ENCODE measurements at places on chromosomes 3 and 15.

DNA sequence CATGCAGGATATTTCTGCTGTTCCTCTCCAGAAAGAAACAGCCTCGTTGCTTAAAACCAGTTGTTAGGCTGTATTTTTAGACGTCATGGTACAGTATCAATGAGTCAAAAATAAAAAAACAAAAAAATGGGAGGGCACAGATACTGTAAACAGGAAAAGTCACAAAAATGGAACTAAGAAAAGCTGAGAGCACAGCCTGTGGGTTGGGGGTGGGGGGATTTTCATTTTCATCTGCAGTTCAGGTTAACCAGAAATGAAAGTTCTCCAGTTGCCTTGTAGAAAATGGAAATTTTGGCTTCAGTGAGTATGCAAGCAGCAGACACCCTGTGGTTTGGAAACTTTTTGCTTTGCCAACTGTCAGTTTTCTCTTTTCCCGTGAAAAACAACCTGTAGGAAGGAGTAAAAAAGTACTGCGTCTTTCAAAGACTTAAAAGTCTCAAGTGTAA, 59.0 kb downstream of the FRMD4B start:
- DNase-seq, result no peak

DNA sequence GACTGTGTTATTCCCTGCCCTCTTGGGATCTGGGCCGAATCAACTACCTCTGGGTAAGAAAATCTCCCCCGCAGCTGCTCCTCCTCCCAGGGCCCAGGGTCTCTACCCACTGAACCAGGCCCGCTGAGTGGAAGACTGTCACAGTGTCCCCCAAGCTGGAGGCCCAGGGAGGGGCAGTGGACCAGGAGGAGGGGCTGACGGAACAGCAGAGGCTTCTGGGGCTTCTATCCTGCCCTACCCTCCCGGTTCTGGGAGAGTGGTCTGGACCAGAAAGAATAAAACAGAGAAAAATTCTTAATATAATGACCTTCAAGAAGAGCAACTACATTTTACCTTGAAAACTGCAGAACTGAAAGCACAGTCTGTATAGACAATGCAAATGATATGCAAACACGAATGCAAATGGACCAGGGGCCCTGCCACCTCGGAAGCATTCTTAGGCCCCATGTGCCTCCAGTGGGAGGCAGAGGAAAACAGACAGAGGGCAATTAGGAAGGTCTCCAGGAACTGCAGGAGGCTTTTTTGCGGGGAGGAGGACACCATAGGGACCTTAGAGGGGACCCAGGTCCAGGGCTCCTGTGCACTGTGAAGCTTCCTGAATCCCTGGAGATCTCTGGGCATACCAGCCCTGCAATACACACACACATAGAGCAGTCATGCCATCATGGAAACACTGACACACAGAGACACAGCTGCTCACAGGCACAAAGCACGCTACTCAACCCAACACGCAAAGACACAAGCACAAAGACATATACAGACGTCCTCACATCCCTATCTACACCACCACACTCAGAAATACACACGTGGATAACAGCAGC, 12.3 kb downstream of the MEGF11 start:
- no peak for DNase-seq

DNA sequence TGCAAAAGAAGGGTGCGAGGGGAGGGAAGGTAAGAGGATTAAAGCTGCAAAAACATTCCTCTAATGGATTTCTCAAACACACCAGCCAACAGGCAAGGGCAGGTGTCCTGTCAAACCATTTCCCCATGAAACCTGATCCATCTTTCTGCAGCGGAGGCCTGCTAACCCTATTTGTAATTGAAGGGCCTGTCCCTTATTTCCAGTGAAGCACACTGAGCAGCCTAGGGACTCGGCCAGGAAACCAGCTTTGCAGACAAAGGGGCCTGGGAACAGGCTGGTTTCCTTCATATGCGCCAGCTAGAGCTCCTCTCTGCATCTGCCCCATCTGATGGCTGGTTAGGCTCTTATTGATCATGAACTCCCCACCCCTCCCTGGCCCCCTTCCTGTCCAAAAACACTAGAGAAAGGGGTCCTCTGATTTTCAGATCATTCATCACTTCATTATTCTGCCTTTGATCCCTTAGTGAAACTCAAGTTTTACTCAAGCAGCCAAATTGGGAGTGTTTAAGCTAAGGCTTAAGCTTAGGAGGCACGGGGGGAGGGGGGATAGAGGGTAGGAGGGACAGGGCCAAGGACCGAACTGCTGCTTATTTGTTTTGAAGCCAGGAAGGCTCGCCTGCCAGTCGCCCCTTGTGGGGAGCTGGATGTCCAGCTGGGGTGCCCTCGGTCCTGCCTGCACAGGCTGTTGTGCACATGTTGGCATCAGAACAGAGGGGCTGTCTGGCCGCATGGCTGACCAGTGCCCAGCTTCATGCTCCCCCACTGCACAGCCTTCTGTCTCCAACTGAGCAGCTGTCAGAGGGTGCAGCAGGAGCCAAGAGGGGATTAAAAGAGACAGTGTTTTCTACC, 53.1 kb downstream of the BOC start:
- DNase-seq, result no peak

DNA sequence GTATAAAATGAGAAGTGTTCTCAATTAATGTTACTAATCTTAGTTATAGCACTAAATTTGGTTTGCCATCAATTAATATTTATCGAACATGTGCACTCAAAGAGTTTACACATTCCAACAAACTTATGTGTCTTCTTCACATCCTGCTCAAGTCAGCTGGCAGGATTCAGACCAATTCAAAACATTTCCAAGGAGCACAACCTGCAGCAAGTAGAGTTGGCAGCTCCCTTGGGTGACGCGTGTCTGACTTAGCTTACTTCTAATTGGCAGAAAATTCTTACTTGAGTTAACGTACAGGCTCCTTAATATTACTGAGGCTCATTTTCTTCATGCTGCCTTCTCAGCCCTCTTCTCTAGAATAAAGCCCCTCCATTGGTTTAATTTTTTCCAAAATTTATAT, 110.4 kb upstream of the PFN2 start:
- DNase-seq, result no peak

GRCh38 chr3:46469680-46470357, 5.1 kb upstream of the LTF start:
- no peak for DNase-seq

- DNase-seq, result no peak
These were observed 565.0 kb downstream of the MAGI1 start for GRCh38 chr3:65473736-65474135.

- DNase-seq, result peak; percentile 24
These were observed at the start of gene CPEB1 for GRCh38 chr15:82647045-82647834. TSS of gene CPEB1 (minus strand) at chr15:82647363. CDS start at chr15:82628459, 18,904 bp downstream.

- no peak for DNase-seq
These were observed 822.4 kb upstream of the CADM2 start for GRCh38 chr3:84136425-84136824.

DNA sequence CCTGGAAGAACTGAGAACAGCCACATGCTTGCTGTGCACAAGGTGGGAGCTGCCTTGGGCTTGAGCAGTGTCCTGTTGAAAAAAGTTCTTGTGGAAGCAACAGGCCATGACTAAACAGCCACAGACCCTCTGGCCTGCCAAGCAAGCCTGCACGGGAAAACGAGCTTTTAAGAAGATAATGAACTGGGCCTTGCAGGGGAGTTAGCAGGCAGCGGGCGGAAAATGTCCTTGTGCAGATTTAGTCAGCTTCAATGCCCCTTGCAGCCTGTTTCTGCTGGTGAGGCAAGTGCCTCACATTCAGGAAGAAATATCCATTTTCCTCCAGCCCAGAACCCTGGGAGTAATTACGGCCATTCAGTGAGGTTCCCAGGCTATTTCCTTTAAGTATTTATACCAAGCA, 126.2 kb upstream of the KLHL25 start:
- DNase-seq, result no peak

GRCh38 chr15:67931861-67932260, 92.0 kb upstream of the RNU6-1 start:
- DNase-seq, result no peak

DNA sequence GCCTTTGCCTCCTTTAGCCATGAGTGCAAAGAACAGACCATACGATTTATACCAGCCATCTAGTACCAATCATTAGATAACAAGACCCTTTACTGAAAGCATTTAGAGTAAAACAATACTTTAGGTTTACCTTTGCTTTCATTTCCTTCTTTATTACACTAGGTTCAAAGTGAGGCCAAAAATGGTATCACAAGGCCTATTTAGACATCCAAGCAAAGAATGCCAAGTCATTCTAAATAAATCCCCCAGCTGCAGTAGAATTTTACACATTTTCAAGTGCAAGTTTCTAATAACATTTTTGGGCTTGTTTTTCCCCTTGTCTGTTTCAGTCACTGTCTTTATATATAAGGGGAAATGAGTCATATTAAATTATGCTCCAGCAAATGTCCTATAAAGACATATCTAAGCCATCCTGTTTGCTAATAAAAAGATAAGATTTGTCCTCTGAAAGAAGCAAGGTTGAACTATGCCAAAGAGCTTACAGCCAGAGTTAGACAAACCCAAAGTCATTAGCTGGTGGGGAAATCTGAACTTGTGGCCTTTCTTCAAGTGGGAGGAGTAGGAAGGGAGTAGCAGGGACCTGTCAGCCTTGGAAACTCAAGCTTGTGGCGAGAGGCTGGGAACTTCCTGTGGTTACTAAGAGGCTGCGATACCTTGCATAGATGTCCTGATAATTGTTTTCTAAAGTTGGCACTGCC, 232.7 kb downstream of the MECOM start:
- DNase-seq, result no peak

GRCh38 chr3:161348796-161349400, 22.4 kb downstream of the SPTSSB start:
- DNase-seq, result no peak

GRCh38 chr3:195153653-195154052, 117.3 kb downstream of the XXYLT1 start:
- DNase-seq, result no peak

- DNase-seq, result peak; percentile 21
These were observed 1.2 kb upstream of the LCTL start for GRCh38 chr15:66566963-66567531.

- no peak for DNase-seq
These were observed 5.7 kb upstream of the EXOG start for GRCh38 chr3:38490281-38491030.

- DNase-seq, result no peak
These were observed 106.2 kb downstream of the TMCO5A start for GRCh38 chr15:38040615-38041014.

DNA sequence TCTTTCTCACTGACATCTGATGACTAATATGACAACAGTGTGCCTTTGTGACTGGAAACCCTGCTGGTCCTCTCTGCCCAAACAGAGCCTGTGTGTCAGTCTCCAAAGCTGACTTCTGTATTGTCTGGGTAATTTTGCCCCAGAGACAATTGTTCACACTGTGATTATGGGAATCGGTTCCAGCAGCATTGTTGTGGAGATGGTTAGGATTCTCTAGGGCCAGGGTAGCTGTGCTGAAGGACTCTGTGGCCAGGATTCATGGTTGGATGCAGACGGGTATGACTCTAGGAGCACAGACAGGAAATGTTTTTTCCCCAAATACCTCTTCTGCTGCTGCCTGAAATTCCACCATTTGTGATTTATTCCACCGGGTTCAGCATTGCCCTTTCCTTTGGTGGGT, 57.5 kb upstream of the ITGA11 start:
- no peak for DNase-seq

GRCh38 chr15:29263289-29263688, 6.3 kb downstream of the NSMCE3 start:
- no peak for DNase-seq

GRCh38 chr3:25178672-25179071, 249.4 kb upstream of the RARB start:
- DNase-seq, result no peak

DNA sequence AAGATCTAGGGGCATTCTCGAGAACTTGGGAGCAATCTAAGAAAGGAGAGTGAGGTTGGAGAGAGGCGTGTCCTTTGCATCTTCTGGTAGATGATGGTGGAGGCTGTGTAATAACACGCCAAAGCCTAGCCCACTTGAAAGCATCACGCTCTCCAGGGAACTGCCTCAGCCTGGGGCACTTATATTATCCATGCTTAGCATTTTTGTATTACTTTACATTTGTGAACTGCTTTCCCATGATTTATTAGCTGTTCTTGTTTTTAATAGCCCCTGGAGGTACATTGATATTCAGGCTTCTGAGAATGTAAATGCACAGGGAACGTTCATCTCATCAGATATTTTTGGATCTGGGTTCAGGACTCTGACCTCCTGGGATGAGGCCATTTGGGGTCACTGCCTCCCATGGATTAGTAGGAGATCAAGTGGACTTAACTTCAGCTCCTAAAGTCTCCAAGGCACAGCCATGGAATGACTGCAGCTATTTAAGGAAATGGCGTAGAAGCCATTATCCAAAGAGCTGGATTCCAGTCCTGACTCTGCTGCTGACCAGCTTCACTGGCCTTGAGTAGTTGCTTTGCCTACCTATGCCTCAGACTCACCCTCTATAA, 124.9 kb downstream of the LPP start:
- DNase-seq, result no peak

GRCh38 chr3:106811376-106811775, 565.9 kb upstream of the CCDC54 start:
- DNase-seq, result no peak

GRCh38 chr15:33155691-33156420, 38.7 kb downstream of the FMN1 start:
- no peak for DNase-seq

GRCh38 chr3:99355465-99355864, 282.9 kb upstream of the COL8A1 start:
- no peak for DNase-seq

GRCh38 chr3:15318661-15319060, 13.7 kb downstream of the SH3BP5 start:
- DNase-seq, result no peak

DNA sequence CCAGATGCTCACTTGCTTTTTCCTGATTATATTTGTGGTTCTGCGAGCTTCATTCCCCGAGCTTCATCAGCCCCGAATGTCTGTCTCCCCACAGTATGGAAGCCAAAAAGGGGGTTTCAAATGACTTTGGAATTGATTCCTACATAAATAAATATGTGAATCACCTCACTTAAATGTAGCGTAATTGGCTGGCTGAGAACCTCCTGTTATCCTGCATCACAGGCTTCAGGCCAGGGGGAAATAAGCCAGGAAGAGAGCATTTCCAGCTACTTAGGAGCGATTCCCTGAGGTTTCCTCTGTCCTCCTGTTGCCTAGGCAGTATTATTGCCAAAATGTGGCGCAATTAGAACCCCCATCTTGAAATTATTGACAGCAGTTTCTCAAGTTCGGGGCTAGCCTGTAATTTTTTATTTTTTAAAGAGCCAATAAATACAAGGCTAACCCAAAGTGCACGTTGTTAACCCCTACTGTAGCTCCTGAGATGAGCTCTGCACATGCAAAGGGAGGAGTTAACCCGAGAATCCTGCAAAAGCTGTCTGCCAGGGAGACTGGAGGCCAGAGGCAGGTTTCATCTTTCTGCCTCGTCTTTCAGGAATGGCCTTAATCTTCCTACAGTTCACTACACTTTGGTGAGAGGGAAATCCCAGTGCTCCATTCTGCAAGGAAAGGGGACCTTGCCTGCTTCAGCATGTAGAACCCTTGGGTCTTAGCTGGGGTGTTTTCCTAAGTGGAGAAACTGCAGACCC, 148.2 kb downstream of the ADAMTS9 start:
- no peak for DNase-seq

- DNase-seq, result no peak
These were observed 163.0 kb upstream of the MLF1 start for GRCh38 chr3:158407844-158408517.

All from activated B cell treated with CpG ODN at 0.5 μM for 24 hours (primary cell).